Frontal cortex (tissue), 4 donors: ENCODE measurements at places on chromosomes 16 and 17. TPM values are rescaled to one million over a fixed set of nuclear protein-coding genes. Genes with fewer than 3 reads are reported as not detected.

- DNase-seq = no peak
Measured at GRCh38 chr17:14499976-14500375, 199.1 kb downstream of the HS3ST3B1 start.

- DNase-seq = no peak
Measured at GRCh38 chr17:76444518-76445311, 8.2 kb downstream of the UBE2O start.

DNA sequence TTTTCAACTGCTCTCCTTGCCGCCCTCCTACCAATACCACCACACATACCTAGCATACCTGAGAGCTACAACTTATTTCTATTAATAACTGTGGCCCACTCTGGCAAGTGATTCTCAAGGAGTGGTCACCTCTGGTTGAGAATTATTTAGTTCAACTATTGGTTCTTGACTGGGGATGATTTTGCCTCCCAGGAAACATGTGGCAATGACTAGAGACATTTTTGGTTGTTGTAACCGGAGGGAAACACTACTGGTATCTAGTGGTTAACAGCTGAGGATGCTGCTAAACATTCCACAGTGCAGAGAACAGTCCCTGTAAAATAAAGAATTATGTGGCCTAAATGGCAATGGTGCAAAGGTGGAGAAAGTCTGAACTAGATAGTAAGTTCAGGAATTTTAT lies 96.7 kb downstream of the TRIM37 start:
- no peak for DNase-seq

GRCh38 chr16:72999541-73000019 lies 48.3 kb downstream of the ZFHX3 start:
- no peak for DNase-seq

GRCh38 chr17:61063528-61063927 lies 336.1 kb upstream of the TBX2 start:
- DNase-seq = no peak

Gene MILR1
- total RNA-seq = 0.82 TPM

Gene GPR142
- total RNA-seq = not detected
